ENCODE measurements at places on chromosomes 7 and 10.

GRCh38 chr7:51226916-51227535 is 89.6 kb downstream of the COBL start:
- no peak for DNase-seq

DNA sequence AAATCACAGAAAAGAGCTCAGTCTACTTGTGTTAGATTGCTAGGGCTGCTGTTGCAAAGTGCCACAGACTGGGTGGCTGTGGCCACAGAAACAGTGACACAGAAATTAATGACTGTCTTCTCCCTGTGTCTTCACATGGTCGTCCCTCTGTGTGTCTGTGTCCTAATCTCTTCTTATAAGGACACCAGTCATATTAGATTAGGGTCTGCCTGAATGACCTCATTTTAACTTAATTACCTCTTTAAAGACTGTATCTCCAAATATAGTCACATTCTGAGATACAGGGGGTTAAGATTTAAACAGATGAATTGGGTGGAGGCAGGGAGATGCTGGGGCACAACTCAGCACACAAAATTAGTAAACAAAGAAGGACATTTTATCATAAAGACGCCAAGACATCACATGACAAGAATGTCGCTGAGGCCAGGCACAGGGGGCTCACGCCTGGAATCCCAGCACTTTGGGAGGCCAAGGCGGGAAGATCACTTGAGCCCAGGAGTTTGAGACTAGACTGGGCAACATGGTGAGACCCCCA is 23.3 kb upstream of the PARD3 start:
- DNase-seq, result no peak

- DNase-seq, result peak; percentile 23
Observed at GRCh38 chr7:636396-636795, 90.1 kb upstream of the DNAAF5 start.

- no peak for DNase-seq
Observed at GRCh38 chr7:130426564-130426963, 14.3 kb downstream of the CEP41 start.

DNA sequence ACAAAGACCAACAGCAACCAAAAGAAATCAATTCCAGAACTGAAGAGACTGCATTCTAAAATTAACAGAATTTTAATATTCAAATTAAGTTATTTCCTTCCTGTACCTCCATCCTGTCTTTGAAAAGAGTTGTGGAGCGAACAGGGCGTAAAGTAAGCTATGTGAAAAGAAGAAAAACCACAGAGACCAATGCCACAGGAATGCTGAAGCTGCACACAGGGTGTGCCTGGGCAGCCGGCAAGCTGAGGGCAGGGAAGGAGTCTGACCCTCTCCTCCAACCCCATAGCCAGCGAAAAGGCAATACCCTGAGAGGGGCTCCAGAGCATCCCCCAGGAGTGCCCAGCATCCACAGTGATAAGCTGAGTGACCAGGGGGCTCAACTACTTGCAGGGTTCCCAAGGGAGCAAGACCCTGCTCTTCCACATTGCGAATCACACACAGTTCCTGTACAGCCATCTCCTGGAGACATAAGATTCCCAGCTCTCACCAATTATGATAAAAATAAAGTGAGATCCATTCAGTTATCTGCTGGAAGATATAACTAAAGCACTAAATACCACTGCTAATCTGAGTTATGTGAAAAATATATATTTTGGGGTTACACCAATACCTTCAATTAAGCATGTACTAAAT is 93.8 kb downstream of the PARD3 start:
- no peak for DNase-seq

GRCh38 chr7:128886391-128887168 is 23.9 kb downstream of the ATP6V1F start:
- DNase-seq, result no peak

Data from stimulated activated CD4-positive, alpha-beta T cell treated with anti-CD3 and anti-CD28 coated beads, Interleukin-12 subunit alpha, Interleukin-12 subunit beta, amount 100 ng/mL, for 4 hours (primary cell).